Activated CD4-positive, alpha-beta T cell treated with anti-CD3 and anti-CD28 coated beads, Interleukin-2, amount 10 ng/mL, durations not matched to agents 7 days and 5 days (primary cell): ENCODE measurements at places on chromosomes 16 and 17.

DNA sequence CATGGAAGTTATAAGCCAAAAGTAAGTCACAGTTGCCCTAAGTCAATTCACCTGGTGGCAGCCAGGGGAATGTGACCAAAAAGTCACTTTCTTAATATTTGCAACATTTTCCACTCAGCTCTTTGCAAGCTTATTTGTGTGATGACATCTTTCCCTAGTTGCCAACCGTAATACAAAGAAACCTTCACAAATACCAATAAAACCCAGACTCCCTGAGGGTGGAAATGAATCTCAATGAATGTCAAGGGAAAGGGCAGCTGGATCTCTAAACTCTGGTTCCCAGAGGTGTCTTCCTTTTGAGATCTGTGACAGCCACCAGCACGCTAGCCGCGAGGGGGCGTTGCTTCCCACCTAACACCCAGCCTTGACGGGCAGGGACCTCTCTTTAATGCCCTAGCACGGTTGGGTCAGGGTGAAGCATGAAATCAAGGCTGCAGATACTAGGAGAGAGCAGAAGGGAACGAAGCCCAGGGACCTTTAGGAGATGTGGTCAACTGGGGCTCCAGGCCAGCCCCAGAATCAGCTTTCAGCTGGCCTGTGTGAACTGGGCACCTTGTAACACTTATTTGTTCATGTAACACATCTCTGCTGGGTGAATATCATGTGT lies 82.2 kb downstream of the CMC2 start:
- DNase-seq = peak; percentile 43

DNA sequence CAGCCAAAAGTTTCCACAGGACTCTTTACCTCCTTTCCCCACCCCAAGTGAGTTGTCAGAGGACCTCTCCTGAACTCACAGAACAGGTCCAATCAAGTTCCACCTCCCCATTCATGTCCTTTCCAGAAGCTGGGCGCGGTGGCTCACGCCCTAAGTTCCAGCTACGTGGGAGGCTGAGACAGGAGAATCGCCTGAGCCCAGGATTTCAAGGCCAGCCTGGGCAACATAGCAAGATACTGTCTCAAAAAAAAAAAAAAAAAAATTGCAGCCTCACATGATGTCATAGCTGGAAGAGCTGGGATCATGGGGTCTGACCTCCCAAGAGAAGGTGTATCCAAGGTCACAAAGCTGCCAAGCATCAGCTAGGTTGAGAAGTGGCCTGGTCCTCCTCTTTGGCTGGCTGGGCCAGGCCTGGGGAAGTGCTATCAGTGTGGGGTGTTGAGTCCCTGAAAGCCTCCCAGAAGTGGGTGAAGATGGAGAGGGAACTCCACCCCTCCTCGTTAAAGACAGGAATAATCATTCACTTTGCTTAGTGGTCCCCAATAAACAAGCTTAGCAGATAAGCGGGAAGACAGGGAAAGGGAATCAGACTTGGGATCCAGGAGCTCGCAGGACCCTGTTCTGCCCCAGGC lies 5.5 kb upstream of the MNT start:
- DNase-seq = no peak

- no peak for DNase-seq
Observed at GRCh38 chr16:80104401-80104800, 436.4 kb upstream of the DYNLRB2 start.

DNA sequence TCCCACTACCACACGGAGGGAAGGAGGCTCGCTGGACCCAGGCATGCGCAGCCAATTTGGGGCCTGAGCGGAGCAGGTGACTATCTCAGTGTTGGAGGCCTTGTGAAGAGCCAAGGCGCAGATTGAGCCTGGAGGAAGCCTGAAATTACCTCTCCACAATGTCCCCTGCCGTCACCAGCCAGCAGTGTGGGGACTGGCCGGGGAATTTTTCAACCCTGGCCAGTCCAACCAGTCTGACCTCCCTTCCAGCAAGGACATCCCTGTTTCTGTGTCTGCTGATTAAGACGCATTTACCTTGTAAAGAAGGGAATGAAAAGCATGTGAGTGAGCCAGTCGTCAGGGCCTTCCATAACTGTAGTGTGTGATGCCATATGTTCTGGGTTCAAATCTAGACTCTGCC lies 198.1 kb upstream of the IRX3 start:
- no peak for DNase-seq

DNA sequence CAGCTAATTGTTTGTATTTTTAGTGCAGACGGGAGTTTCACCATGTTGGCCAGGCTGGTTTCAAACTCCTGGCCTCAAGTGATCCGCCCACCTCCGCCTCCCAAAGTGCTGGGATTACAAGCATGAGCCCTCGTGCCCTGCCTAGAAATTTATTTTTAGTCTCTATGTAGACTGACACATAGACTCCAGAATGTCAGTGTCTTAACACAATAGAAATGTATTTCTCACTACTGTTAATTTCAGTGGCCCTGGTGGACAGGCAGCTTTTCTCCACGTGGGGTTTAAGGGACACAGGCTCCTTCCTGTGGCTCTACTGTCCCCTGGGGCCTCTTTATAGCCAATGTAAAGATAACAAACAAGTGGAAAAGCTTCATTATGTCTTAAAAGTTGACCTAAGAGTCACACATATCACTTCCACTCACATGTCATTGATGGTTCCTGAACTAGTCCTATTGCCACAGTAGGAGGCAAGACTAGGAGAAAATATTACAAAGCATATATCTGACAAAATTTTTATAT lies 43.8 kb downstream of the COPRS start:
- no peak for DNase-seq

DNA sequence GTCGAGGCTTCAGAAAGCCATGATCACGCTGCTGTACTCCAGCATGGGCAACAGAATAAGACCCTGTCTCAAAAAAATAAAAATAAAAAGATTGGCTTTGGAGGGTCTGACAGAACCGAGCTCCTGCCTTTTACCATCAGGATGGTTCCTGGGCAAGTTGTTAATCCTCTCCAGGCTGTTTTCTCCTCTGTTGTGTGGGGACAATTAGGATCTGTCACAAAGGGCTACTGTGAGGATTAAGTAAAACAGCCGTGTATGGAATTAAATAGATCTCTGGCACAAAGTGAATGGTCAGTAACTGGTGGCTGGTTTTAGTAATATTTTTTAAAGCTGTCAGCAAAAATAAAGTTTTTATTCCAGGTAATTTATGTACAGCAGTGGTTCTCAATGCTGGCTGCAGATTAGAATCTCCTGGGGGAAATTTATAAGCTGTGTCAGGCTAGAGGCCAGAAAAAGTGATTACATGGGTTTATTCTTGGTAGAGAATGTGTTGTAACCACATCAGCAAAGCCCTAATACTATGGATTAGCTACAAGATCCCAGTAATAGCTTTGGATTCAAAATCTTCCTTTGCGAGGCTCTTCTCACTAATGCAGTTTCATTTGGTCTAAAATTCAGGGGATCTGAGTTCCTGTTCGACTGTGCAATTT lies 47.2 kb downstream of the GPRC5B start:
- DNase-seq = no peak

GRCh38 chr17:15267996-15268395 lies 2.9 kb upstream of the PMP22 start:
- no peak for DNase-seq

GRCh38 chr16:77562497-77562896 lies 127.7 kb upstream of the ADAMTS18 start:
- no peak for DNase-seq

- DNase-seq = no peak
Observed at GRCh38 chr16:13438064-13438463, 481.9 kb upstream of the ERCC4 start.

- DNase-seq = no peak
Observed at GRCh38 chr17:64741038-64741641, 79.0 kb upstream of the SMURF2 start.

DNA sequence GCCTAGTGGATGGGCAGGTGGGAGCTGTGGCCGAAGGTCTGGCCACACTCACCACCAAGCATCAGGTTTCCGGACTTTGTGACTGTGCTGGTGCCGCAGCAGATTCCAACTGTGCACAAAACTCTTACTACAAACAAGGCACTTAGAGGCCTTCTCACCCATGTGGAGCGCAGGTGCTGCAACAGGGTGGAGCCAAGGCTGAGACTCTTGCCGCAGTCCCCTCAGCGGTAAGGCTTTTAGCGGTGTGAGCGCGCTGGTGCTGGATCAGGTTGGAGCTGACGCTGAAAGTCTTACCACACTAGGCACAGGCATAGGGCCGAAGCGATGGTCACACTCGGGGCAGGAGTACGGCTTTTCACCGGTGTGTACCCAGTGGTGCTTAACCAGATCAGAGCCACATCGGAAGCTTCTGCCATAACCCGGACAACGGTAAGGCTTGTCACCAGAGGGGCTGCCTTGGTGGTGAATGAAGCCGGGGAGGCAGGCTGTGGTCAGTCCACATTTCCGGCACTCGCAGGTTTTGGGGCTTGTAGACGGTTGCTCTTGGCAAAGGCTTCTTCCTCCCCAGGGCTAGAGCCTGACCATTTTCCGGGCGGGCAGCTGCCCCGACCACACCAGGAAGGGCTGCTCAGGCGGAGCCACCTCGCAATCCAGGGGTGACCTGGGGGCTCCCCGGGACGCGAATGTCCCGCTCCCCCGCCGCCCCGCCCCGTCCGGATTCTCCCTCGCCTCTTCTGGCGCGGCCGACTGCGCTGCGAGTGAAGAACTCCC lies 1.0 kb upstream of the ARMC5 start:
- DNase-seq = peak; percentile 71

- no peak for DNase-seq
Observed at GRCh38 chr17:48542698-48543106, 2.2 kb downstream of the HOXB2 start.

- no peak for DNase-seq
Observed at GRCh38 chr17:68320311-68320865, 29.1 kb downstream of the ARSG start.

GRCh38 chr17:9209347-9209746 lies 188.0 kb downstream of the NTN1 start:
- DNase-seq = no peak

GRCh38 chr17:76331083-76331482 lies 22.6 kb downstream of the PRPSAP1 start:
- no peak for DNase-seq

GRCh38 chr17:17200831-17201230 lies 5.3 kb downstream of the PLD6 start:
- no peak for DNase-seq

- DNase-seq = no peak
Observed at GRCh38 chr17:75488693-75489510, 26.4 kb downstream of the CASKIN2 start.

DNA sequence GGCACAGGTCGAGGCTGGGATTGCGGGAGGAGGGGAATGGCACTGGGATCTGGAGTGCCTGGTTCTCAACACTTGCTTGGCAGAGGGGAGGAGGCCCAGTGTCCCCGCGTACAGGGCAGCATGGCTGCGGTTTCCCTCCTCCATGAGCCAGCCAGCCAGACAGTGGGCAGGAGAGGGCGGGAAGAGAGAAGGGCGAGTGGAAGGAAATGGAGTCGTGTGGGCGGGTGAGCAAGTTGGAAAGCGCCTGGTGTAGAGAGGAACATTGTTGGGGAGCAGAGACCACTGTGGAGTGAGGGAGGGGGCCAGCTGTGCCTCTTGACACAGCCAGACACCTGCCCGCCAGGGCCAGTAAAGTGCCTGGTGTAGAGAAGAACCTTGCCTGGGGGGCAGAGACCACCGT lies 130.5 kb downstream of the OR1D5 start:
- DNase-seq = no peak

DNA sequence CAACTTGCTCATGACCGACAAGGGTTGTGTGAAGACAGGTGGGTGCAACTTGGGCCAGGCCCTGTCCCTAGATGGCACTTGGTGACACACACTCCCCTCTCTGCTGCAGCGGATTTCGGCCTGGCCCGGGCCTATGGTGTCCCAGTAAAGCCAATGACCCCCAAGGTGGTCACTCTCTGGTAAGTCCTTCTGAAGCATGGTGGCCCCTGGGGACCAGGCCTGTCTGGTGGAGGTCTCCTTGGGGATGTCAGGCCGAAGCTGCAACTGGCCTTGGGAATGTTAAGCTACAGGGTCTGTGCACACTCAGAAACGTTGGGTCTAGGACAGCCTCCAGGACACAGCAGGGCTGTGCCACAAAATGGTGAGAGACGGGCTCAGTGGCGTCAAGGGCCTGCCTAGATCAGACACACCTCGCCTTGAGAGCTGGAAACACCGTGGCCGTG lies 6.8 kb downstream of the CDK10 start:
- no peak for DNase-seq

DNA sequence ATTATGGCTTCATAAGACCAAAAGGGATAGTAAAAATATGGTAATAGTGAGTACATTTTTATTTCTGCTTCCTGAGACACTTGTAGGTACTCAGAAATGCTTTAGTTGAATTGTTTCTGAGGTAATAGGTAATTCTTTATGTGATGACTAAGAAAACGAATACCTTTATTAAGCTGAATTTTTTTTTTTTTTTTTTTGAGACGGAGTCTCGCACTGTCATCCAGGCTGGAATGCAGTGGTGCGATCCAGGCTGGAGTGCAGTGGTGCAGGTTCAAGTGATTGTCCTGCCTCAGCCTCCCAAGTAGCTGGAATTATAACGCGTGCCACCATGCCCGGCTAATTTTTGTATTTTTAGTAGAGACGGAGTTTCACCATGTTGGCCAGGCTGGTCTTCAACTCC lies 1.9 kb downstream of the RAD51C start:
- DNase-seq = no peak

DNA sequence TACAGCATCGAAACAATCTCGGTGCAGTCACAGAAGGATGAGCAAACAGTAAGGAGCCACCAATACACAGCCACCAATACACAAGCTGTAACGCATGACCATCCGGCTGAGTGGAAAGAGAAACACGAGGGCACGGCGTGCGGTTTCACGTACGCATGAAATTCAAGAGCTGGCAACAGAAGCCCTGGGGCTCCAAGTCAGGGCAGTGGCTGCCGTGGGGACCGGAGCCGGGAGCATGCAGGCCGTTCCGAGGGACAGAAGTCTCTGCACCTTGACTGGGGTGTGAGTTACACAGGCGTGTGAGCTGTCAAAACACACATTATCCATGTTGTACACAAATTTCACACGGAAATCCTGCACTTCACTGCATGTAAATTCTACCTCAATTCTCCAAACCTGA lies 50.6 kb upstream of the METRNL start:
- DNase-seq = no peak
